ENCODE measurements at places on chromosomes 1 and 21.

DNA sequence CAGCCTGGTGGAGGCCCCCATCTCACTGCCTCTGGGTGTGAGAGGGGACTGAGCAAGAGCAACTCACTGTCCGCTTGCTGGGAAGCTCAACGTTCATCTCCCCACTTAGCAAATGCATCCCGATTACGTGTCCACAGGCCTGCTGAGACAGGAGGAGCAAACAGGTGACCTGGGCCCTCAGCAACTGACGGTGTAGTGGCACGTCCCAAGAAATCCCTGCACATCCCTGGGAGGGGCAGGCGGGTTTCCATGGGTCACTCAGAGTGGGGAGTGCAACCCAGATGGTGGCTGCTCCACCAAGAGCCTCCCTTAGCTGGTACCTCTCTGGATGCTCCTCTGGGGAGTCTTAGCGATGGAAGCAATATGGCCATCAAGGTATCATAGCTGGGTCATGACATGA is 229.4 kb downstream of the DYRK1A start:
- no peak for DNase-seq

- DNase-seq: no peak
Observed at GRCh38 chr1:201328576-201328975, 45.3 kb downstream of the PKP1 start.

DNA sequence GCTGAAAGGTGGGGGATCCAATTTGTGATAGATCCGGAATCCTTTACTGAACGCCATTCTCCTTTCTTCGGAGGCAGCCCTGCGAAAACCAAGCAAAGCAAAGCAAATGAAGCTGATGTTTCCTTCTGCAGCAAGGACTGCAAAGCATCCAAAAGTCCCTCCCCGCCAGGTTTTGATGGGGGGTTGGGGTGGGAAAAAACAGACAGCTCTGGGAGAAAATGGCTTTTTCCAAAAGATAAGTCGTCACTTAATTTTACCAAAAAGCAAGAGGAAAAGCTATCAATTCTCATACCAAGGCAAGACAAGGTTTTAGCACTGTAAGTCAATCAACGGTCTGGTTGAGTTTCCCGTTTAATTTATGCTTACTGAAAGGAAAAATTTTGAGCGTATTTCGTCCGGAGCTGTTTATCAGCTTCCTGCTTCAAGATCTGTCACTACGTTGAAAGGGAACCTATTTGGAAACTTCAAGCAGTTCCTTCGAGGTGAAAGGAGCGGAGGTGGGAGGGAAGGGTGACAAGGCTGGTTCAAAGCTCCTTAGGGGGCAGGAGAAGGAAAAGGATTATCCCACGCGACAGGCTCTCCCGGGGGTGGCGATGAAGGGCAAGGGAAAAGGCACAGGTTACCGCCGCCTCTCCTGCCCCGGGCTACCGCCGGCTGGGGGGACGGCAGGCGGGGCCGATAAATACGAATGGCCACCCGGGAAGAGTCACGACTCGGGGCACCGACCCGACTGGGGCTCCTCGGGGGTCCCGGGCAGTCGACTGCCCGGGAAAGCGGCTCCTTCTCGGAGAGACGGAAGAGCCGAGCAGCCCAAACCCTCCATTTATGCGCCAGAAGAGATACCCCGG is 750 bp downstream of the SYNJ1 start:
- DNase-seq: no peak

GRCh38 chr21:44874497-44875315 is 1.2 kb upstream of the PTTG1IP start:
- no peak for DNase-seq

- no peak for DNase-seq
Observed at GRCh38 chr1:156963621-156964020, 43.2 kb downstream of the LRRC71 start.

GRCh38 chr1:156750711-156751450 is 594 bp downstream of the HDGF start:
- no peak for DNase-seq

GRCh38 chr1:15662477-15662876 is 21.6 kb upstream of the PLEKHM2 start:
- DNase-seq: no peak

DNA sequence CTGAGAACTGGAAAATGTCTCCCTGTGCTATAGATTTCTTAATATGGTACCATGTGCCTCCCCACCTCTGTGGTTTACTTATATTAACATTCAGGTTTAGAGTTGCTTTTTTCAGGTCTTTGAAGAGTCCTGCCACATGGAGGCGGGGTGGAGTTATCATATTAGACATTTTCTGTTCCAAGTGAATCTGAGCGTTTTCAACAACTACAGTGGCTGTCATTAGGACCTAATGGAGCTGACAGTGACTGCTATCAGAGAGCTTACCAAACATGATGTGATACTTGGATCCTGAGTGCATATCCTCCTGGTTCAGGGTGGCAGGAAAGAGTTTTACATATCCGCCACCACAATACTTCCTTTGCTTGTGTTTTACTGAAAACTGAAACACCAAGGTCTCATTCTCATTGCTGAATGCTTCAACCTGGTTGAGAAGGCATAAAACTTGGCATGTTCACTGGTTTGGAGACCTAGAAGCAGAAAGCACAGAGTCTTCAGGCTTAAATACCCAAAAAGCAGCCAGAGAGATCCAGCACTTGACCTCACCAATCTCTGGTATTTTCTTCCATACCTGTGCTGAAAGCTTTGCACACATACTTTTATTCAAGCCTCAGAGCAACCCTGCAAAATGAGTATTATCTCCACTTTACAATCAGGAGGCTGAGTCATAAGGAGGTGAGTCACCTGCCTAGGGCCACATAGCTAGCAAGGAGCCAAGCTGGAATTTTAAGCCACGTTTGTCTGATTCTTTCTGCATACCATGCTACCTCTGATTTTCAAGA is 47.4 kb upstream of the OSBPL9 start:
- DNase-seq: no peak

- DNase-seq: no peak
Observed at GRCh38 chr1:185759061-185759460, 24.9 kb downstream of the HMCN1 start.

DNA sequence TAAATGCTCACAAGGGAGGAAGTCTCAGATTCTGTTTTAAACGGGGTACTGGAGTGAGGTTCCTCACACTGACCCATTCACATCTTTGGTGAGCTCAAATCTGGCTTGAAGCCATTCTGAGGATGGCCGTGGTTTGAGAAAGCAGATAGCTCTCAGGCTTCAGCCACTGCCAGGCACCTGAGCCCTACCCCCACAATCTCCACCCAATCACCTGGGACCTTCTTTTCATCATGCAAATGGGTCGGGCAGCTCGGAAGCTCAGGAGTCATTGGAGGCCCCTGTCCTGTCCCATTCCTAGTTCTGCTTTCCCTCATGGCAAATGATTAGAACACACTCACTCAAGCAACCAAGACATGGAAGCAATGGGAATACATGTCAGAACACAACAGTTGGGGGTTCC is 141.4 kb upstream of the ETS2 start:
- DNase-seq: no peak

- no peak for DNase-seq
Observed at GRCh38 chr1:15218287-15219279, 28.4 kb upstream of the FHAD1 start.

DNA sequence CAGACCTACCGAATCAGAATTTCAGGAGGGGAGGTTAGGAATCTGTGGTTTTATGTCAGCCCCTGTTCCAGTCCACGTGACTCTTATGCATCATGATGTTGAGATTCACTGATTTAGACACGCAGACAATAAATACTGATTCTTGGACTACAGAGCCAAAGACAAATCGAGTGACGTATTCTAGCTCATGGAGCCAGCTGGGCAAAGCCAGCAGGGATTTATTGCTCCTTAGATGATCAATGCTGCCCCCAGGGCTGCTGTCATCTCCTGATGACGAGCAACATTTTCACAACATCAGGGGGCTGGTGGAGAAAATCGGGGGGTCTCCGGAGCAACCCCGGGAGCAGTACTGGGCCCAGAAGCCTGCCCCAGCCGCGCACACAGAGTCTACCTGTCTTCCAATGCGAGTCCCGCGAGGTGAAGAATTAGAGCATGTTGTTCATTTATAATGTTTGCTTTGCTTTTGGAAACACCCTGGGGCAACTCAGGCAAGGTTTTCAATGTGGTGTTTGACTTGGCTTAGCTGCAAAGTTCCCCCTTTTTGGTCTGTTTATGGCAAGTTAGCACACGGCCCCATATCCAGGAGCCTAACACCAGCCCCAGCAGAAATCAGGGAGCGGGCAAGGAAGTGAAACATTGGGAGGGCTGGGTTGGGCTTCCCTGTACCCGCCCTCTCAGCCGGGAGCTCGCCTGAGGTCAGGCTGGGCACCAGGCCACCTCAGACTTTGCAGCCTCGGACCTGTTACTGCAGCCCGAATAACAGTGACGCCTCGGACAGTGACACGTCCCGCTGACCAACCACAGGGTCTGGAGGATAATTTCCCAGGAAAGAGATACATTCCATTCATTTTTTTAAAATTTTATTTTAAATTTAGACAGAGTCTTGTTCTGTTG is 19.9 kb upstream of the CLDN14 start:
- no peak for DNase-seq

GRCh38 chr1:33852711-33853110 is 11.2 kb upstream of the HMGB4 start:
- DNase-seq: no peak

- no peak for DNase-seq
Observed at GRCh38 chr1:71521655-71522264, 440.9 kb upstream of the ZRANB2 start.

GRCh38 chr1:177525176-177525575 is 354.4 kb downstream of the BRINP2 start:
- DNase-seq: no peak

DNA sequence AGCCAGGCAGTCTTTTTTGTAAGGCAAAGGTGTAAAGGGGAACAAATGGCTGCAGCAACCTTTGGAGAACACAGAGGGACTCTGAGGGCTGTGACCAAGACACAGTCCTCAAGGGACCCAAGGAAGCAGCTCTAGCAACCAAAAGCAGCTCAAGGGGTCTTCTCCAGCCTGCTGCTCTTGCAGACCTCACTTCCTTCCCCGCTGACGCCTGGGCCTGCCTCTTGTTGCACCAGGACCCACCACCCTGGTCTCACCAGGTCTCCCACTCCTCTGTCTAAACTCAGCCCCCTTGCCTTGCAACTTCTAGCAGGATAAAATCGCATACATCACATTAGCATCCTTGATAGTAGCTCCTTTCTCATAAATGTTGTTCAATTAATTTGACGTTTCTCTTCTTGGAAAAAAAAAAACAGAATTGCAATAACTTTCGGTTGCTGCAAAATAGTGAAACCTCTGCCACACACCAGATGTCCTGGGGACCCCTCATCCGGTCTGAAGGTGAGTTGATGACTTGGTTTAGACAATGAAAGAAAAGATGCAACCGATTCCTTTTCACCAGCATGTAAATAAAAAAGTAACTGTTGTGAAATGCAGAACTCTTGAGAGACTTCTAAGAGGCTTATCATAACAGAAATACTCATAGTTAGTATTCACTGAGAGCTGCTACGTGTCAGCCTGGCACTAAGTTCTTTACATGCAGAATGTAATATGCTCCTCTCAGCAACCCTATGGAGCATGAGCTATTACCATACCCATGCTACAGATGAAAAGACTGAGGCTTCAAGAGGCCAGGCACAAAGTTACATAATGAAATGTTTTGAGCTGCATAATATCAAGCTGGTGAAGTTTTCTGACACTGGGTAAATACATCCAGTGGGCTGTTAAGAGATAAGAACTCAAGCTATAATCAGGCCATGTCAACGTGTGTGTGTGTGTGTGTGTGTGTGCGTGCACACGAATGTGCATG is 58.5 kb downstream of the UMODL1 start:
- no peak for DNase-seq

DNA sequence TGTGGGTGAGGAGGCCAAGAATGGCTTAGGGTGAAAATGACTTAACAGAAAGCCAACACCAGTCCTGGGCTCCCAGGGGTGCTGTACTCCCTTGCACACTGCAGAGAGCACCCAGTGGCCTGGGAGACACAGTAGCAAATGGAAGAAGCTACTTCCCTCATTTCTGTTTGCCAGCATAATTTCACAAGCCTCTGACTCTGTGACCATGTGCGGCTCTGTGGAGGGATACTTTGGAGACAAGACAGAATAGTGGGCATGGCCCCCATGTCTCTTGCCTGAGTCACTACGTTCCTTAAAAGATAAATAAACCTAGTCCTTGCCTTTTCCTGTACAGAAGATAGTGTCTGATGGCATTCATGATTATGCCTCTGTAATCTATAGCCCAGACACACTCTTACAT is 38.1 kb downstream of the TRIM62 start:
- DNase-seq: no peak

DNA sequence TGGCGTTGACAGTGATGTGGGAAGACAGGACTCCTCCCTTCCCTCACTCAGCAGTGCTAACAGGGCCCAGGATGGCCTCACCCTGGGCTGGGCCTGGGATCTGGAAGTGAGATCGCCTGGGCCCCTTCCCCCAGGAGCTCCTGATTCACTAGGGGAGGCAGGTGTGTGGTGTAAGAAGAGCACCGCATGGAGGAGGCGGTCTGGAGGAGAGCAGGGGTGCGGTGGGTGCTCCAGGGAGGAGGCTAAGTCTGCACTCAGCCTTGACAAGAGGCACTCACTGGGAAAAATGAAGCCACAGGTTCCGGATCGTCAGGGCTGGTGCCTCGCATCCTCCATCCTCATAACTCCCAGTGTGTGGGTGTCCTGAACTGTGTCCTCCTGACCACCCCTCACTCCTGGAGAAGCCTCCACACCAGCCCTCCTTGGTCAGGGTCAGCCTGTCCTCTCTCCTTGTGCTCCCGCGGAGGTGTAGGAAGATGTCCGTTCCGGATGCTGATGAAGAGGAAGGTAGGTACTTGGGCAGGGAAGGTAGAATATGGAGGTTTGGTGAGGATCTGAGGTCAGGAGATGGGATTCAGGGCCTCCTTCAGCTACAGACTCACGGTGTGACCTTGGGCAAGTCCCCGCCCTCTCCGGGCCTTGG is 142.1 kb upstream of the WNT4 start:
- DNase-seq: no peak
